ENCODE measurements at places on chromosomes 1 and 21.

DNA sequence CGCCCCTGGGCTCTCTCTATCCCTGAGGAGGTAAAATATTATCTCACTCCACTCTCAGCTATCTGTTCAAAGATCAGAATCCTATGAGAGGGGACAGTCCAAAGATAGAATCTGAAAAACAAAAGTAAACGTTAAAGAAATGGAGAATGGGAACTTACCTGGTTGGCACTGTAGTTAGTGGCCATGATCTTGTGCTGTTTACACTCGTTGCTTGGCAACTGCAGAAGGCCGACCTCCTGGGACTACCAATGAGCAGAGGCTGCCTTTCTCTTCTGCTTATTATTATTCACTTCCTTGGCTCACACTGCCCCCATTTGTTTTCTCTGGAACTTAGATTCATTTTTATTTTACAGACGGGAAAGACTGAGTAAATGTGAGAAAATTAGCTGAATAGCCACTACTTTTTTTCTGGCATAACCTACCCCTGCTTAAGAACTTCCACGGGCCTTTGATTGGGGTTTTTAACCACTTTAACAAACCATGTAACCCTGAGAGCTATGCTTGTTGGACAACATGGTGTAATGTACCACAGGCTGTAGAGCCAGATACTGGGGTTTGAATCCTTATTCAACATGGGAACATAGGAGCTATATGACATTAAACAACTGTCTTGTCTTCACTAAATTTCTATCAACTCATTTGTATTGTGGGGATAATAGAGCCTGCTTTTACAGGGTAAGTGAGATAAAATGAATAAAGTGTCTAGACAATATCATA, at the start of gene CFAP126:
TSS of gene CFAP126 (minus strand) at position 193 of the 717 bp plus-strand sequence. CDS start at position 185, 8 bp downstream.
- DNase-seq = peak; percentile 13

DNA sequence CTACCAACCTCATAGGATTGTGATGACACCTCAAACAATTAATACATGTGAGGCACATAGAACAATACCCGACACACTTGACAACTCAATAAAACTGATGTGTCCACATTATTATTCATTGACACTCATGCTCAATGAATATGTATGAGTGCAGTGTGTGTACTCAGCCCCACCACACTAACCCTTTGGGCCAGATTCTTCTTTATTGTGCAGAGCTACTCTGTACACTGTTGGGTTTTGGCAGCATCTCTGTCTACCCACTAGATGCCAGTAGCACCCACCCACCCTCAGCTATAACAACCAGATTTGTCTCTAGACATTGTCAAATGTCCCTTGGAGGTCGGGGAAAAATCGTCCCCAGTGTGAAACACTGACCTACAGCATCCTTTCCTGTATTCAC, 10.1 kb downstream of the CASP9 start:
- DNase-seq = no peak

DNA sequence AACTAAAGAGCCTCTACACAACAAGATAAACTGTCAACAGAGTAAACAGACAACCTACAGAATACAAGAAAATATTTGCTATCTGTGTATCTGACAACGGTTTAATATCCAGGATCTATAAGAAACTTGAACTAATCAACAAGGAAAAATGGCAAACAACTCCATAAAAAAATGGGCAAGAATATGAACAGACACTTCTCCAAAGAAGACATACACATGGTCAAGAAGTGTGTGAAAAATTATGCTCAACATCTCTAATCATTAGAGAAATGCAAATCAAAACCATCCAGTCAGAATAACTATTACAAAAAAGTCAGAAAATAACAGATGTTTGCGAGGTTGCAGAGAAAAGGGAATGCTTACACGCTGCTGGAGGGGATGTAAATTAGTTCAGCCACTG, 8.0 kb downstream of the ZNF670 start:
- no peak for DNase-seq

DNA sequence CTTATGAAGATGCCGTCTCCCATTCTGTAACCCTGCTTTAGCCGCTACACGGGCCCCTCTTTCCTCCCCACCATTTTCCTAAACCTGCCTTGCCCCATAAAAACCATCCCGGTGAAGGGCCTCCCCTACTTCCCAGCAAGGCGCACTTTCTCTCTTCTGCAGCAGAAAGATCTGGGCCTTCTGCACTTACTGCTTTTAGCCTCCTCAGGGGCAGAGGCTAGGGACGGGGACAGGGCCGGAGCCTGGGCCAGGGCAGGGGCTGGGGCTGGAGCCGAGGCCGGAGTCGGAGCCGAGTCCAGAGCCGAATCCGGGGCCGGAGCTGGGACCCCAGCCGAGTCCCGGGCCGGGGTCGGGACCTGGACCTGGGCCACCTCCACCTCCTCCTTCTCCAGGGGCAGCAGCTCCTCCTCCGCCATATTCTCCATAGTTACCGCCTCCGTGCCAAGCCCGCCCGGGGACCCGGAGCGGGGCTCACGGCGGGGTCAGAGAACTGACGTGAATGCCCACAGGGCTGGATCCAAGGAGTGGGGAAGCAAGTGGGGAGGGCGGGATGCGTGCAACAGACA, 382 bp downstream of the TRMT1L start:
- no peak for DNase-seq

GRCh38 chr1:31348449-31348848, 24.4 kb downstream of the FABP3 start:
- DNase-seq = no peak

GRCh38 chr1:181120924-181121323, 32.4 kb downstream of the IER5 start:
- no peak for DNase-seq

GRCh38 chr21:36643374-36644250, 55.3 kb upstream of the SIM2 start:
- DNase-seq = no peak

- no peak for DNase-seq
These were observed 54.4 kb downstream of the TIAM1 start for GRCh38 chr21:31289702-31290101.

DNA sequence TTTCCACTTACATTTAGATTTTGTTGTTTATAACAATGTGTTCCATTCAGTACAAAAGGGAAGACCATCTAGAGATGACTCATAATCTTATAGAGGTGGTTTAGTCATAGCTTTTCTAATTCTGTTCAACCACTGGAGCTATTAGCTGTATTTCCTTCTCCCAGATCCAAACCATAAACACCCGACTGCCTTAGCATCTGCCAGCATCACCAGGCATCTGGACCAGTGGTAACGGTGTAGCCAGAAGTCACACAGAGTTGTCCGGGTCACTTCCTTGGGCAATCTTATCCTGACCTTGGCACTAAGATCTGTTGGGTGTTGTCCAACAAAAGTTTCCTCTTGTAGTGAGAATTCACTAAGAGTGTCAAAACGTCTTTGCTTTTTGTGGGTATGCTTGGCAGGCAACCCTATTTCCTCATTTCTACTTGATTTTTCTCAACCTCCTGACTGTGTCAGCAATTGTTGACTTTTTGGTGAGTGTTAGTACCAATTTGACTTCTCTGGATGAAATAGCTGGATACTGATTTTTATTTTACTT, 372.1 kb upstream of the B3GALT2 start:
- no peak for DNase-seq

DNA sequence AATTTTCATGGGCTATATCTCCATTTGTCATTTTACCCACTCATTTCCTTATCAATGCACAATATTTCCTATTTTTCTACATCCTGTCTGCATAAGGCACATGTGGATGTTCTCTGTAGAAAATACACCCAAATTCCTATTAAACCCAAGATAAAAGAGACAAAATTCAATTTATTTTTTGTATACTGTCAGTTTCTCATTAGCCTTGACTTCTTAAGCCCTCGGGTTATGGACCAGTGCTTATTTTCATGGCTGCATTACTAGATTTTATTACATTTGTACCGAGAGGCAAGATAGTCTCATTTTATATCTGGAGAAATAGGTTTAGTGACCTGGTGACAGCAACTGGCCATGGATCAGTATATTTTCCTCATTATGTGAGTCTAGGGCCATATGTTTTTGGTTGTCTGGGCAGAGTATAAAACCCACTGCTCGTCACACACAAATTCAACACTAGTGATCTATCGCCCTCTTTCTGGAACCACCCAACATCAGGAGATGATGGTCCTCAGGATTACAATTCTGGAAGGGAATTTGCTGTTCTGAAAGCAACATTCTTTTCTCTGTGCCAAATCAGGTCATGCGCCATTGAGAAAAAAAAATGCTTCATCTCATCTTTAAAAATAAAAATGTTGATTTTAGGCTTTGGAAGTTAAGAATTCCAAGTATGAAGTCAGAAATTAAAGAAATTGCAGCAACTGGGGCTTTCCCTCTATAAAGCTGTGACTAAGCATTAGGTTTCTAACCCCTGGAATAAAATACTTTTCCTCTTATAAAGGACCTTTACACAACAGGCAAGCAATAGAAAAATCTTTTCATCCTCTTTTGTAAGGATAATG, 81.4 kb downstream of the ASTN1 start:
- DNase-seq = no peak

- DNase-seq = no peak
These were observed 43.1 kb downstream of the FOXO6 start for GRCh38 chr1:41404308-41404761.

DNA sequence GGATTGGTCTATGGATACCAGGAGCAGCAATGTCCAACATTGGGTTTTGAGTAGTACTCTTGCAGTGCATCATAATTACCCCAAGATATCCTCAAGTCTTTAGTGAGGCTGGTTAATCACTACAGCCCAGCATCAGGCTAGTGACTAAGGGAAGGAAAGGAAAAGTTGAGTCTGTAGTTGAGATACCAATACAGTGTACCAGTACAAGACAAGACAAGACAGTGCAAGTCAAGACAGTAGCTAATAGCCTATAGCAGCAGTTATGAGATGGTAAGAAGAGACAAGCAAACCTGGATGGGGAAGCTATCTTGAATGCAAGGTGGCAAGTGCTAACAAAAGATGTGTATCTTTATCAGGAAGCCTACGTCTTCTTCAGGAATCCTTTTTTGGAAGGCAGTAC, 13.3 kb upstream of the GNG12 start:
- DNase-seq = no peak

DNA sequence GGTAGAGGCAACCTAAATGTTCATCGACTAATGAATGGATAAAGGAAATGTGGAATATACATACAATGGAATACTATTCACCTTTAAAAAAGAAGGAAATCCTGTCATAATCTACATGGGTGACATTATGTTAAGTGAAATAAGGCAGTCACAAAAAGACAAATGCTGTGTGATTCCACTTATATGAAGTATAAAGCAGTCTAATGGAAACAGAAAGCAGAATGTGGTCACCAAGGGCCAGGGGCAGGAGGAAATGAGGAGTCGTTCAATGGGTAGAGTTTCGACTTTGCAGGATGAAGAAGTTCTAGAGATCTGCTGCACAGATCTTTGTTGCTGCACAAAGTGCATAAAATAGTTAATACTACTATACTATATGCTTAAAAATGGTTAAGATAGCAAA, 7.8 kb downstream of the DIPK1A start:
- no peak for DNase-seq

GRCh38 chr1:160672789-160673695, 26.2 kb upstream of the SLAMF1 start:
- no peak for DNase-seq

DNA sequence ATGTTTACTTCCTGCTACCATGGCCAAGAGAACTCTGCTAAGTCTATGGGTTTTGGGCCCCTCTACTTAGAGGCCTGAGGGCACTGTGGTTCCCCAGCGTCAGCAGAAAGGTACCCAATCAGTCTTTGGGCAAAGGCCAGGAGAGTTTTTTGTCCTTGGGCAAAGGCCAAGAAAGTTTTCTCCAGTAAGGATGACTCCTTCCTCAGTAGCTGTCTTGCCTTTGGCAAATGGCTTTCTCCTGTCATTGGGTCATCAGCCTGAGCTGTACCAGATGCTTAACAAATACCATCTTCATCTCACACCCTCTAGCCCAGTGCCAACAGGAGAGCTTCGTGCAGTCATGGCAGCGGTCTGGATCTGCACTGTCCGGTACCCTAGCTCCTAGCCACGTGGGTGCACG, 199.3 kb upstream of the TMEM51 start:
- DNase-seq = no peak

- DNase-seq = no peak
These were observed 40.8 kb upstream of the NEXN start for GRCh38 chr1:77847621-77848080.

DNA sequence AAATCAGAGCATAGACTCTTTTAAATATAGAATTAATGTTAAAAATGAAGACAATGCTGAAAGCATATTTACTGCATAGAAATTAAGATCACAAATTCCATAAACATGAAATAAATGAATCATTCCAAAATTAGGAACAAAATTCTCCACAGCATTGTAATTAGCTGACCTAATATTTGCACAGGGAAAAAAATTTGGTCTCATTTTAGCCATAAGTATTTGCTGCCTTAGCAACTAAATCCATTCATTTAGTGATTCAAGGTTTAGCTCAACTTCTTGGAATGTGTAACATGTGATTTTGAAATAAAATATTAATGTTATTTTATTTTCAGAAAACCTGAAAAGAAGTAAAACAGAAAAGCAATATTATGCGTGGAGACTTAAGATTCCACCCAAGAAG, 25.5 kb downstream of the ADAMTS5 start:
- no peak for DNase-seq

GRCh38 chr21:36337099-36337509, 17.1 kb downstream of the MORC3 start:
- no peak for DNase-seq

GRCh38 chr1:152871731-152872126, 6.4 kb upstream of the SMCP start:
- no peak for DNase-seq

GRCh38 chr1:21537932-21538630, 28.9 kb downstream of the ALPL start:
- DNase-seq = no peak

- no peak for DNase-seq
These were observed 534.3 kb upstream of the OLFM3 start for GRCh38 chr1:102531036-102531435.

DNA sequence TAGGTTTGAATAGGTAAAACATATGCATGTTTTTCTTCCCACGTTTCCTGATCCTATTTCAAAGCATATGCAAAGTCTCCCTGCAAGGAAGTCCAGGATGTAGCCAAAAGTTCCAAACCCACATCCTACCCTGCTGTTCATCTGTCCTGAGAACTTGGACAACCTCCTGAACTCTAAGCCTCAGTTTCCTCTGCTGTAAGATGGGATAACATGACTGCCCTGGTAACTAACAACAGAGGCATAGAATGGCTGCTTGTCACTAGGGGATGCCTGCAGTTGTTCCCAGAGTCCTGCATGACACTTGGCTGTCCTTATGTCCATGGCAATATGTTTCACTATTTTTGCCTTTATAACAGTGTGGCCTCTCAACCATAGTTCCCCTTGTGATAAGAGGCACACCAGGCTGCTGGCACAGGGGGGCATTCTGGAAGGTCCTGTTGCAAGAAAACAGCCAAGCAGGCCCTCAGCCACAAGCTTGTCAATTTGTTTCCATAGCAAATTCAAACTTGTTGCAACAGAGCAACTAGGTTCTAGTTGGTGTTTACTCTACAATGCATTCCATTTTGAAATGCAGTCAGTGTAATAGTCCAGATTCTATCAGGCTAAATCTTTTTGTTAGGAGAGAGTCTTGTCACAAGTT, 1.5 kb upstream of the HDGF start:
- no peak for DNase-seq

- no peak for DNase-seq
These were observed 27.7 kb downstream of the TMCO4 start for GRCh38 chr1:19772053-19772452.

- no peak for DNase-seq
These were observed 398.5 kb upstream of the VAMP3 start for GRCh38 chr1:7372477-7373120.

- DNase-seq = no peak
These were observed at the start of gene KCNK1 for GRCh38 chr1:233613252-233614172. Gene KCNK1, plus strand, starts transcription at chr1:233614106. Its CDS starts 66 bp downstream, at chr1:233614172.
